ENCODE measurements at places on chromosomes 5 and 9.

- no peak for DNase-seq
Observed at GRCh38 chr9:129036923-129037766, 719 bp downstream of the MIGA2 start.

DNA sequence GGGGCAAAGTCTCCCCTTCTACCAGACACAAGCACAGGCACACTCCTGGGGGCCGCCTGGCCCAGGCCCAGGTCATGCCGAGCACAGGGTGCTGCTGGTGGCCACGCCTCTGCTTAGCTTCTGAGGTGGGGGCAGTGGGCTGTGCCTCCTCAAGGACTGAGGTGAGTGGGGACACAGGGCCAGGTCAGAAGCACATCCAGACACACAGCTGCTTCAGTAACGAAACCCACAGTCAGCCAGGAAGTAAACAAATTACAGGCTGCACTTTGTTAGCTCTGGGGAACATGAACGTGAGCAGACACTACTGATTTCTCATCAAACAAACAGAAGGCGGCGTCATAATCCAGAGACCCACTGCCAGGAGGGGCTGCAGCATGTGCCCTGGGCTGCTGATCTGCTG is 192.4 kb downstream of the HSPA4 start:
- DNase-seq, result no peak

DNA sequence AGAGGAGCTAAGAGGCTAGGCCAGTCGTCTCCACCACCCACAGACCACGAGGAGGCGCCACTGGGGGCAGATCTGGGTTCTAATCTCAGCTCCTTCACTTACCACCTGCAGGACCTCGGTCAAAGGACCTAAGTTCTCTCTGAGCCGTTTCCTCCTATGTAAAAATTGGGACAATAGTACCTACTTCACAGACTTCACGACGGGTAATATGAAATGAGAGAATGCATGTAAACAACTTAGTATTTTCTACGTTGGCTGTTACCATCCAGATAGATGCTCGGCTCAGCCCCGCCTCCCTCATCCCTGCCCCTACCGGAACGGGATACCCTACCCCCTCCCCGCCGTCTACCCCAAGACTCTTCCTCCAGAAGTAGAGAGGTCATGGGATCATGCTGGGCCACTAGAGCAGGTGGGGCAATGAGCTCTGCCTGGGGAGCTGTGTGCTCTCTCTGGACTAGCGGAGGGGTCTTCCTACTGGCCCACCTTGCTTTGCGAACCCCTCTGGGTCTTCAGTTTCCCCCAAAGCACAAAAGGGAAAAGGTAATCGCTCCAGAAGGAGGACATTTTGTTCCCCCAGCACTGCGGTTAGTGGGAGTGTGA is 541 bp downstream of the GNPDA1 start:
- peak; percentile 35 for DNase-seq

- no peak for DNase-seq
Observed at GRCh38 chr9:129435291-129435690, 185.6 kb downstream of the C9orf50 start.

GRCh38 chr5:2207416-2208238 is 324.9 kb upstream of the IRX4 start:
- DNase-seq, result no peak

GRCh38 chr9:34985311-34985899 is 4.1 kb upstream of the DNAJB5 start:
- DNase-seq, result no peak

GRCh38 chr5:31990701-31991110 is 183.4 kb downstream of the GOLPH3 start:
- DNase-seq, result no peak

- DNase-seq, result no peak
Observed at GRCh38 chr5:178435321-178436238, 154.6 kb downstream of the COL23A1 start.

- DNase-seq, result peak; percentile 30
Observed at GRCh38 chr9:89597711-89598362, 7.0 kb upstream of the GADD45G start.

DNA sequence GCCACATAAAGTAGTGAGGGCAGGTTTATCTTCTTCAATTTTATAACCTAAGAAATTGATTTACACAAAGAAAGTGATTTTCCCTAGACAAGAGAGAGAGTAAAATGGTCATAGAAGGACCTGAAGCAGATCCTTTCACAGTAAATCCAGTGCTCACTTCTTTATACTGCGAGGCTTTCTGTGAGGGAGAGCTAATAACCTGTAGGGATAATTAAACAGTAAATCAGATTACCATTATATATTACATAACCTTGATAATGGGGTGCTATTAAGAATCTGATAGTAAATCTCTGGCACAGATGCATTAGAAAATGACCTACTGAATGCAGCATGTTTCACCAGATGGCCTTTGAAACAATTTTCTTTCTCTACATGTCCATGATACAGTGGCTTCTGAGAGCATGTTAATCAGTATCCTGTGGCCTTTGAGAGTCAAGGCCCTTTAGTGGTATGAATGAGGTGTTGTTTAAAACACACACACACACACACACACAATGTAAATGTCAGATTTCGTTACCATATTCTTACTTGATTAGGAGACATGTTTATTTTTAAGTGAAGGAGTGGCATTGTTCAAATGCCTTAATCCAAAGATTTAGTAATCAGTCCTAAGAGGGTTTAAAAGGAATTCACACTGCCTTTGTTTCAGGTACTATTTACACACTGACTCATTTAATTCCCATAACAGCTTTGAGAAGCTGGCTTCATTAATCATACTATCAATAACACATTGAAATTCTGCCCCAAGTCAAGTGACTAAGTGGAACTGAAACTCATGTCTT is 124.7 kb downstream of the ALDH1A1 start:
- no peak for DNase-seq
